Fibroblast of lung (primary cell): ENCODE measurements at places on chromosomes 3 and 15.
A peak's percentile ranks its signal among the peaks of the same experiment; 100 is the strongest.

DNA sequence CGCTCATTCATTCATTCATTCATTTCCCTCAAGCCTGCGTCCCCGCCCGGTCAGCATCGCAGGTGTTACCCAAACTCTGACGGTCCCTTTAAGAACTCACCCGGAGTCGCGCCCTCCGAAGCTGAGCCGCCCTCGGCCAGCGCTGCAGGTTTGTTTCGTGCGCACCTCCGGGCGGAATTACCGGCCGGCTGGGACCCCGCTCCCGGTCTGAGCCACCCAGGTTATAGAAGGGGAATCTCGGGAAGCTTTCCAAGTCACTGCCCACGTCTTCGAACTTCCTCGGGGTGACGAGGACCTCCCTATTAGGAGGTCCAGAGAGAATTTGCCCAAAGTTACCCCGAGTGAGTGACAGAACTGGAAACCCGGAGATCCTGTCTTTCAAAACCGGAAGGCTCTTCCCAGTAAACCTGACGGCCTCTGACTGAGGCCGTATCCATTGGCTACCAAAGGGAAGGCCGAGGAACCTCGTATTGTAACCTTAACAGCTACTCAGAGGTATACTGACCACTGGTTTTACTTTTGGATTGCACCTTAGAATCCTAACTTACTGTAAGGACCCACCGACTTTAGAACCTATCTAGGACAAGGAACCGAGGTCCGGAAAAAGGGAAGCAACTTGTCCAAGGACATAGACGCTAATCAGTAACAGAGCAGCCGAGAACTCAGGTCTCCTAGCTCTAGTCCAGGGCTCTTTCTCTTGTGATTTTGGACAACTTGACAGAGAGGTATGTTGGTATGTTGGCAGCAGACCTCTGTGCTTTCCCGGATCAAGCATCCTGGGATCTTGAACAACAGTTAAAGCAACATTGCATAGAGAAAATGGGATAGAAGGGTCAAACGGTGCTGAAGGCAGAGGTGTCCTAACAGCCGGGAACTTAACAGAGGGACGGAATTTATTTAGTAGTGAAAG, 788 bp upstream of the DLG1 start:
- DNase-seq = peak; percentile 28

DNA sequence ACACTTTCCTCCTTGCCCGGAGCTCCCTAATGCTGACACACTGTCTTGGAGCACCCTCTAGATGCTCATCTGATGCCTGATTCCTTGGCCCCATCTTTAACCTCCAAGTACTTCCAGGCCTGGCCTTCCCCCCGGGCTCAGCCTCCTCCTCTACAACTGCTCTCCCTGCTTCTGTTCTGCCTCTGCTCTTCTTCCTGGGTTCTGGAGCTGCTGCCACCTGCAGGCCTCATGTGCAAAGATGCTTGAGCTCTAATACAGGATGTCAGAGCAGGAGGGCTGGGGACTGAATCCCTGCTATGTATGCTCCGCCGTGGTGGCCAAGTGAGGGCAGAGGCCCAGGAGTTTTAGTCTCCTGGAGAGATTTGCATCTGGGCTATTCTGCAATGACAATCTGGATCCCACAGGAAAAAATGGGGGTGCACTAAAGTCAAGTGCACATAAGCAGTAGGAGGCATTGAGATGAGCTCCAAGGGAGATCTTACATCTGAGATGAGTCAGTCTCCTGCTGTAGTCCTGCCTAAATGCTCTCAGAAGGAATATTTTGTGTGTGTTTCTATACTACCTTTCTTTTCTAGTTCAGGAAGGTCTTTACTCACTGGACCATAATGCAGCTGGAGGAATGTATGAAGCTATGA, 296.3 kb downstream of the UACA start:
- DNase-seq = peak; percentile 58

- DNase-seq = peak; percentile 68
Observed at GRCh38 chr3:187264911-187265310, 26.6 kb downstream of the MASP1 start.

DNA sequence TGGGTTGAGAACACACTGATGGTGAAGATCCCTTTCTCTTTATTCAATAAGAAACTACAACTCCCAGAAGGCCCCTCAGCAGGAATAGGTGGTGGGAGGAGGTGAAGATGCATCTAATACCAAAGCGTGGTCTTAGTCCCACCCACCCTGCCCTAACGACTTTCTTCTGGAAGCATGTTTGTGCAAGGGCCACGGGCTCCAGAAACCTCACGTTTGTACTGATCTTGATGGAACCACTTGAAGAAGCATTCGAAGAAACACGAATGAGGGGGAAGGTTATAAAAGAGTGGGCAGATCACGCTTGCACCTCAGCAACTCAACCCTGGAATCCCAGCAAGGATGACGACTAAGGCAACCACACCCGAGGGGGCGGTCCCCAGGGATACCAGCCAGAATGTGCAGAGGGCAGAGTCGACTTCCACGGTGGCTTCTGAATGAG, 10.6 kb upstream of the SLC25A36 start:
- no peak for DNase-seq

DNA sequence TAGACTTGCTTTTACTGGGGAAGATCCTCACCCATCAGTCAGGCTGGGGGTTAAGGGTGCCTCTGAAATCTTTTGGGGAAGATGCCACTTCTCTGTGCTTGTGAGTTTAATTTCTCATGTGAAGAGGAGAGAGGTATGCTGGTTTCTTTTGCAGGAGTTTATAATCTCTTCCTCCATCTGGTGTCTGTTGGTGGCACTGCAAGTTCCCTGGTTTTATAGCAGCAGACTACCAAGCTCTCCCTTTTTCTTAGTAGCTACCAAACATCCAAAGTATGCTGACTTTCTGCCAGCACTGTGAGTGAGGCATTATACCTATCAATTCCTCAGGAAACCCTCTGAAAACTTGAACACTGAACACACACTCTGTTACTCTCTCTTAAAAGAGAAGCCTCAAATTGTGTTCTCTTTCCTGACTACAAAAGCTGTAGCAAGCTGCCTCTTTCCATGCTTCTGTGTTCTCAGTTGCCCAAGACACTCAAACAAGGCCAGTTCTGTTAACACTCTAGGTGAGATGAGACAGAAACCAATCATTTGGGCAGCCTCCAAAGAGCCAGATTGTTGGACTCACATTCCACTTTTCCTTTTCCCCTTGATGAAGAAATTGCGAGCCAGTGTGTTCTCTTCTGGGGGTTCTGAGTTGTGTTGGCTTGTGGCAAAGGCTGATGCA, 299.5 kb downstream of the GAP43 start:
- peak; percentile 41 for DNase-seq

GRCh38 chr3:9669720-9670432, 20.6 kb downstream of the MTMR14 start:
- DNase-seq = no peak

DNA sequence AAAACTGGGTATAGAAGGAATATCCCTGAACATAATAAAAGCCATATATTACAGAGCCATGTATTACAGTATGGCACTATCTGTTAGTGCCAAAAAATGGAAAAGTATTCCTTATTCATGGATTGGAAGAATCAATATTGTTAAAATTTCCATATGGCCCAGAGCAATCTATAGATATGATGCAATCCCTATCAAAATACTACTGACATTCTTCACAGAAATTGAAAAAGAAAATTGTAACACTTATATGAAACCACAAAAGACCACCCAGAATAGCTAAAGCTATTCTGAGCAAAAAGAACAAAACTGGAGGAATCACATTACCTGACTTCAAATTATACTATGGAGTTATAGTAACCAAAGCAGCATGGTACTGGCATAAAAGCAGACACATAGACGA, 218.8 kb downstream of the PLCL2 start:
- DNase-seq = no peak

DNA sequence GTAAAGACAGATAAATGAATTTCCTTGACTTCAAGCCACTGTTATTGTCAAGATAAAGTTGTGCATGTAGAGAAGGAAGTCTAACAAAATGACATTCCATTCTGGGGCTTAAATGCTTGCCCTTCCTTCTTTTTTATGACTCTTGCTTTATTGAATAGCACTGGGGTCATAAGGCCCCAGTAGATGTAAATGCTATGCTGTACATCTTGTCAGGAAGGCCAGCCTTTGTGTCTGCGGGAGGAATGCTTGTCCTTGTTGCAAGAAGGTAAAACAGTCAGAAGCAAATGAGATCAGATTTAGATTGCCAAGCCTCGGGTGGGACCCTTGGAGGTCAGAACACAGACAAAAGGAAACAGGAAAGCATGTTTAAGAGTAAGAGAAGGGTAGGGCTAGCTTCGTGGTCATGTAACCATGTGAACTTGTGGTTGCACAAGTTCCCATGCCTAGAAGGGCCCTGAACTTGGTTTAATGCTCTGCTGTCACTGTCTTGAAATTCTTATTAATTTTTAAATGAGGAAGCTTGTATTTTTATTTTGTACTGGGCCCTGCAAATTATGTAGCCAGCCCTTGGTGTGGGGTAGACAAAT, 81.5 kb downstream of the PPM1L start:
- no peak for DNase-seq

DNA sequence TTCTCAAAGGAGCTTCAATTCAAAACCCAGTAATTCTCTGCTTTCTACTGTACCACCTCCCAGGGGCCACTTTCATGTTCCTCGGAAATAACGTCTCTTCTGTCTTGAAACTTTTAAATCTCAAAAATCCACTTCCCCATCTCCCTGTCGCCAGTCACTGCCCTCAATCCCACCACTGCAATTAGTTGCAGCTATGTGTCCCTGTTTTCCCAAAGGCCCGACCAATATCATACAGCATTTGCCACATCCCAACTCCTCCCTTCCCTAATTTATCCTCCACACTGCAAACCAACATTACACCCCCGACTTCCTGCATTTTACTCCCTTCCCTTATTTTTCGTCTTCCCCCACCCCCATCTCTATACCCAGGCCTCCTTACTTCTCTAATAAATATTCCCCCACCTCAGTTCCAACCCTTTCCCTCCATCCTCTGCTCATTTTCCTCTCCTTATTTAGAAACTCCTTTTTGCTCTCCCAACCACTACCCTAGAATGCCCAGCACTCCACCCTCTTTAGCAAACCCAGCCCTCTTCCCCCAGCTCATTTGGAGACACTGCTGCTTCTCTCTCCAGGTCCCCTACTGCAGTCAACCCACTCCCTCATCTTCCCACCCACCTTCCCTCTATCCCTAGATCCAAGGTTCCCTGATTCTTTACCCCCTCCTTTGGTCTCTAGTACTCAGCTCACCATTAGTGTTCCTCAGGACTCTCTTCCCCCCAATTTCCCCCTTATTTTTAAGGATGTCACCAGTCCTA, 1.1 kb downstream of the NPTN start:
- DNase-seq = peak; percentile 72

GRCh38 chr3:192855434-192855833, 62.2 kb downstream of the MB21D2 start:
- no peak for DNase-seq

- DNase-seq = no peak
Observed at GRCh38 chr3:14519406-14519805, 20.7 kb downstream of the GRIP2 start.

DNA sequence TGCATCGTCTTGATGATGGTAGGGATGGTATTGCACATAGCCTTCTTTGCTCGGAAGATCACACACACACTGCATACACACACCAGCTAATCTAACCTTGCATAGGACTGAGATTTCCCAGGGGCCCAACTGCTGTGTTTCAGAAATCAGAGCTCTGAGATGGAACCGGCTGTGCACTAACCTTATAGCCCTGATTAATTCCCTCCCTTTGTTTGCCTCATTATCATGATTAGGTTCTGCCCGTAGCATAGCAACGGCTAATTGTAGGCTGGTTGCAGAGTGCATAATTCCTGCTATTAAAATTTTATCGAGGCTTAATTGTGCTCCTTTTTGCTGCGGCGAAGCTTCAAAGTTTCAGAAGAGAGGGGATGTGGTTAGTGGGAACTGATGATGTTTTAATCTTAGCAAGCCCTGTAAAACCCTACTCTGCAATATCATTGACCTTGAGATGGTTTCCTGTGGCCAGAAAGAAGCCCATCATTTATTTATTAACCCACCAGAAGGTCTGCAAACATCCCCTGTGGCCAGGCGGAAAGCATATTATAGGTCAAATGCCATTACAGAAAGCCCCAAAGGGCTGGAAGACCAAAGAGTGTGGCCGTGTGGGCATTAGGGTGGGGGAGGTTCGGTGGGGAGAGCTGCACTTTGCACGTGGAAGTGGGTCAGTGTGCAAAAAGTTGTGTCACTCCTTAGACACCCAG, 56.2 kb upstream of the GLCE start:
- no peak for DNase-seq

- no peak for DNase-seq
Observed at GRCh38 chr3:109072194-109072593, 45.7 kb downstream of the MORC1 start.

DNA sequence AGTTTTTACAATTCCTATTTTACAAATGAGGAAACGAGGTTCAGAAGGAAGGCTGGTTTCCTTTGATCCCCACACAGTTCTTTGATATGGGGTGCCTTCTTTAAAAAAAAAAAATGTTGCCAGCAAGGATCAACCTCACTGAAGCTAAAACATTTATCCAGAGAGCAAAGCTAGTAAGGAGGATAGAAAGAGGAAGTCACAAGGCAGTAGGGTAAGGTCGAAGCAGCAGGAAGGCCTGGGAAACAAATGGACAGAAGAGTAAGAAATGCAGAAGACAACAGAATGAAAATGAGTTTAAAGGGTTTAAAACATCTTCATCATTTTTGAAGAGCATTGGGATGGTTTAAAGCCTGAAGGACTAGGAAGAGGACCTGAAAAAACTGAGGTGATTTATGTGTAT, 30.6 kb upstream of the CP start:
- no peak for DNase-seq

- peak; percentile 62 for DNase-seq
Observed at GRCh38 chr3:188956839-188957489, 214.8 kb upstream of the TPRG1 start.

DNA sequence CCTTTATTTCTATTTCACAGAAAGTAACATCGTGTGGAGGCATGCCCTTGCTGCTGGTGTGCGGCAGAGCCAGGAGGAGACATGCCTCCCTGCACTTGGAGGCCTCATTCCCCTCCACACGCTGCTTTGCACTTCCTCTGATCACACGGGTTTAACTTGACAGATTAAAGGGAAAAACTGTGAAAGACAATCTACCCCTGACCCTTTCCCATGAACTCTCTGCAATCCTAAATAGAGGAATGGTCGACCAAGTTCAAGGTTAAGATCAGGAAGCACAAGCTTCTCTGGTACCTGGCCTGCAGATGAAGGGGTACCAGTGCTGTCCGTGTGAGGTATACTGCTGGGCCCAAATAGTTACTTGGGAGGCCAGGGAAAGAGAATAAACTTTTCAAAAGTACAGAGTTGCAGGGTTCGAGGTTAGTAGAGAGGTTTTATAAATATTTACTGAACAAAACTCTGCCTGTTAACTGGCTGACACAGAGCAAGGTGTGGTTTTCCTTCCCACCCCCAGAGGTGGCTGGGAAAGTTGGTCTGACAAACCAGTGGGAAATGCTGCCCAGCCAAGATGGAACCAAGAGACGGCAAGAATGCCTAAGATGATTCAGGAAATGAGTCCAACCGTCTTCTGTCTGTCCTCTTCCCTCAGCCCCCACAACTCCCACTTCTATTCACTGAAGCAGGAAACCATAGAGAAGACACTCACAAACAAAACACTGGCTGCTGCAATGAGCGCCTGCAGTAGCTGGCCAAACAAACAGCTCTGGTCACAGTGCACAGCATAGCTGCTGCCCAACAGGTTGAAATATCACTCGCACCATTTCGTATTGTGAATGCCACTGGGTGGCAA, 79.6 kb downstream of the IGF2BP2 start:
- DNase-seq = peak; percentile 51
